Activated CD4-positive, alpha-beta T cell treated with anti-CD3 and anti-CD28 coated beads, Interleukin-2, Interleukin-6, amounts not matched to agents 100 ng/mL and 50 ng/mL, durations not matched to agents 16 hours and 8 hours (primary cell): ENCODE measurements at places on chromosomes 4 and X.

DNA sequence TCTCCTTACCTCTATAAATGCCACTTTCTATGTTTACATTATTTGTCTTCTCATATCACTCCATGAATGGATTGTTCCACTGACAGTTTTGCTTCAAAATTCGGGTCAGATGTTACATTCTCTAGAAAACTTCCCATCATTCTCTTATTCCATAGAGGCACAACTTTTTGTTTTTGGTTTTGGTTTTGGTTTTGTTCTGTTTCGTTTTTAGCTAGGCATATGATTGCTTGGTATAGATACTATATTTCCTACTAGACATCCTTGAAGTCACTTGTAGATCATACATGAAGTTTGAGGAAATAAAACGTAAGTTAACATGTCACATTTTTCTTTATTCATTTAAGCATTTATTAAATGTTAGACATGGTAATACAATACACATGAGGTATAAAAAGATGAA, 961.0 kb downstream of the PCDH18 start:
- DNase-seq: no peak

DNA sequence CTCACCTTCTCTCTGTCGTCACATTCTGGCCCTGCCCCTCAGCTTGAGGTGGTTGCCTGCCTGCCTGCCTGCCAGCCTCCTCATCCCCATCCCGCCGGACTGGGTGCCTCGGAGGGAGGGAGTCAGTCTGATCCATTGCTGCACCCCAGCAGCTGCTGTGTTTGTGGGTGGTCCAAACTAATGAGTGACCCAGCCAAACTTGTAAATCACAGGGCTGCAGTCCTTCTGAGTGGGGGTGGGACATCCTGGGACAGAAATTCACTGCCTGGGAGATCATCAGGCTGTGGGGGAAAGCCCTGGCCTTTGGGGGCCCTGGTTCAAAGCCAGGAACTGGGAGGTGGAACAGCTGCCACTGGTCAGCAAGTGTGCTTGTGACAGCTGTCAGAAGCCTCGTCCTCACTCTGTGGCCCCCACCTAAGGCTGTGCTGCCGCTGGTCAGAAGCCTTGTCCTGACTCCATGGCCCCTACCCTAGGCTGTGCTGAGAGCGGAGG, 5.6 kb downstream of the GPR78 start:
- no peak for DNase-seq

DNA sequence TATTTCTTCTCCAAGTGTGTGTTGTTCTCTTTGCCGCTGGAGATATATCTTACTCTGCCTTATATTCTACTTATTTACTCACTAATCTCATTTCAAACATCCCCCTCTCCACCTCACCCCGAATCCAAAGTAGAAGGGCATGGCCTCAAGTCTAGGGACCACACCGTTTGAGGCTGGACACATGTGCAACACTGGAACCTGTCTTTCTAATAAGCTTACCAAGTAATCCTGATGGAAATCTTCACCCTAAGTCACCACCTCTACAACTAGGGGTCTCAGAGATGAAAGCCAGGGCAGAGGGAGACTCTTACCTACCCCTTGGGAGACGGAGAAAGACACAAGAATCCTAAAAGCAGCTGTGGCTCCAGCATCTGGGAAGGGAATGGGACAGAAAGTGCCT, 6.0 kb downstream of the PROM1 start:
- DNase-seq: no peak

GRCh38 chrX:140510895-140511295, 6.0 kb upstream of the SOX3 start:
- no peak for DNase-seq

GRCh38 chr4:185358514-185358913, 37.2 kb downstream of the LRP2BP start:
- no peak for DNase-seq

DNA sequence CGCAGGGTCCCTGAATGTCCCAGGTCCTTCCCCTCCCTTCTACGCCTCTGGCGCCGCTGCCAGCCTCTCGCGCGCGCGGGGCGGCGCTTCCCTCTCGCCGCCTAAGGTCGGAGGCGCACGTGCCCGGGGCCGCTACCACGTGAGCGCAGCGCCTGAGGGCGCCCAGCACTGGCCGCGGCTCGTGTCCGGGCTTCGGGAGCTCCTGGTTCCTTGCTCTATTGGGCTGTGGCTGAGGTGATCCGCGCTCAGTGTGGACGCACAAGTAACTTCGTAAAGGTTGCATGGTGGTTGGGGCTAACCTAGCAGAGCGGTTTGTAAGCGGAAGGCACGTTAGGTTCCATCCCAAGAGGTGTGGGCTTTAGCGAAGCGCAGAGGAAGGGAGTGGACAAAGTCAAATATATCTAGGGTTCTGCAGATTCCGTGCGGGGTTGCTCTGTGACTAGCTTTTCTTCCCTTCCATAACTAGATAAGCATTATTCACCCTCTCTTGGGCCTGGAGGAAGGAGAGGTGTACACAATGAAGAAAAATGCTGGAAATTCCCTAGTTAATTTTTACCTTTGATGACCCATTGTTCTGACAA, 1.8 kb downstream of the TLL1 start:
- DNase-seq: no peak

GRCh38 chrX:75107863-75108509, 48.1 kb downstream of the ABCB7 start:
- no peak for DNase-seq

DNA sequence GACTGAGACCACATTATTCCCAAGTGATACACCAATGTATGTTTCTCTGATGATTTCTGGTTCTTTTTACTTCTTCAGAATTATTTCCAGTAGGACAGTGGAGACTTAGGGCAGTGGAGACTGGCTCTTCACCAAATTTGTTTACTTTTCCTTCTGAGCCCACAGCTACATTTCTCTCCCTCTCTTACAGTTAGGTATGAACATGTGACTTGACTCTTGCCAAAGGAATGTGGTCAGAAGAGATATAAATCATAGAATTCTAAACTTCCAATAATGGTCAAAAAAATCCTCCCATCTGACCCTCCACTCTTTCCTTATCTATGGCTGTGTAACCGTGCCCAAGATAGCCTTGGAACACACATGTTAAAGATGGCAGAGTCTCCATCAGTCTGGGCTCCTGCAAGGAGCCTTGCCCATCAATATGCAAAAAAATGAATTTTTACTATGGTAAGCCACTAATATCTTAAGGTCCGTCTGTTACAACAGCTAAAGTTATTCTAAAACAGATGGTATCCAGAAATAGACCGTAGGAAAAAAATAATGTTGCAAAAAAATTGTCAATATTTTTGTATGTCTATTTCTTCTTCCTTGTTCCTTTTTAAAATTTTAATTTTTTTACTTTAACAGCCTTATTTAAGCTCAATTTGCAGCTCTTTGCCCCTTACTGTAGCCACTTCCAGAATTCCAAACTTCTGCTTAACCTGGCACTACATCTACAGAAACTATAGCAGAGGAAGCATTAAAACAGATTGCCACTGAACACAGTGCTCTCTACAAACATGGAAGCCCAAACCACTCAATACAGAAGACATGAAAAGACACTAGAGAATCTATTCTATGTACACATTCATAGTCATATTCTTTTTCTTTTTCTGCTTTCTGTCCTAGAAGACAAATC, 260.7 kb downstream of the COL25A1 start:
- DNase-seq: no peak

DNA sequence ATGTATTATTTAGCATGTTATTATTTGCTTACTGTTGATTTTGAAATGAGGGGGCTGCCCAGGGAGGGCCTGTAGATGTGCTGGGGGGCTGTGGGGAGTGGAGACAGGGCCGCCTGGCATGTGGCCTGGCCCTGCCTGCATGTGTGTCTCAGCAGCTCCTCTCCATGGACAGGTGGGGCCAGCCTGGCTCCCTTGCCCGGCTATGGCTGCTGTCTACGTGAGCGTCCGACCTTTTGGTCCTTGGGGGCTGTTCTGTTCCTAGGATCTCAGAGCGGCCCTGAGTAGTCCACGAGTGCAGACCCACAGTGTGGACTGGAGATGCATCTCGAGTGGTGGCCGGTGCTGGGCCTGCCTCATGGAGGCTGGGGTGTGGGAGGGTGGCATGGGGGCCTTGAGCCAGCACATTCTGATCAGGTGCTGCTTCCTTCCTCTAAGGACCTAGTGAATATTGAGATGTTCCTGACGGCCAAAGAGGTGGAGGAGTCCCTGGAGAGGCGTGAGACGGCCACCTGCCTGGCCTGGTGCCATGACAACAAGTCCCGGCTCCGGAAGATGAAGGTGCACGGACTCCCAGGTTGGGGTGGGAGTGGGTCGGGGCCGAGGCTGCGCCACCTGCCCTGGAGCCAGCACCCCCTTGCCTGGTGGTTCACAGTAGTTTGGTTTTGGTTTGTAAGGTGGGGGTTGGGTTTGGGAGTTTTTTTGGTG, 24.9 kb upstream of the UVSSA start:
- no peak for DNase-seq

DNA sequence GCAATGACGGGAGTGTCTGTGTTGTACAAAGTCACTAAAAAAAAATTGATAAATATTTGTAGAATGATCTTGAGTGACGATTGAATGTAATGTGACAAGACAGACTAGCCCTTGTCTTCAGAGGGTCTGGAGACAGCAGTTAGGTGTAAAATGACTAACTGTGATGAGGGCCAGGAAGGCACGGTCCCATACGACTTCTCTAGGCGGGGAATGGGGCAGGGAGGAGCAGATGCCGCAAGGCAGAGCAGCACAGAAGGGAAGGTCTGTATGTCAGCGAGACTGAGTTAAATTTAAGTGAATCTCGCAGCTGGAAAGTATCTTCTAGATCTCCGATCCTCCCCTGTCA, 405 bp downstream of the CENPE start:
- peak; percentile 44 for DNase-seq

- DNase-seq: no peak
These were observed 2.7 kb downstream of the GASK1B start for GRCh38 chr4:158169931-158170690.

- peak; percentile 2 for DNase-seq
These were observed 45.1 kb upstream of the LAMP2 start for GRCh38 chrX:120514236-120514635.

GRCh38 chrX:123884809-123885408, 25.1 kb downstream of the XIAP start:
- DNase-seq: peak; percentile 60

GRCh38 chr4:113869743-113870375, 108.3 kb upstream of the CAMK2D start:
- peak; percentile 35 for DNase-seq

- DNase-seq: no peak
These were observed 180.1 kb upstream of the S100G start for GRCh38 chrX:16469870-16470269.

DNA sequence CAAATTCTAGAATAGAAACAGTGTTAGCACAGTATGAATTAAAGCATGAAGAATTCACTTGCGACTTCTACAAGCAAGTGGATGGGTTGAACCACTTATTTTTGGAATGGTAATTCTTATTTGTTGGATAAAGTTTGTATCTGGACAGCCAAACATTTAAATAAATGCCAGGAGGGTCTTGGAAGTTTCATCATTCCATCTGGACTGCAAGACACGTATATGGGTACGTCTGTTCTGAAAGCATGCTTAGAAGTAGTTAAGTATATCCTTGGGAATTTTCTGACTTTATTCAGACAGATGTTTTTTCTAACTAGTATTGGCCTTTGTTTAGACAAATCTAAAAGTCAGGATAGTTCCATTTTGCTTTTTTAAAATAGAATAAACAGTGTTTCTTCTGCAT, 77.5 kb upstream of the CASK start:
- no peak for DNase-seq

GRCh38 chr4:70935038-70935695, 33.0 kb downstream of the MOB1B start:
- DNase-seq: no peak

GRCh38 chr4:2305766-2306501, 44.0 kb upstream of the MXD4 start:
- DNase-seq: no peak

DNA sequence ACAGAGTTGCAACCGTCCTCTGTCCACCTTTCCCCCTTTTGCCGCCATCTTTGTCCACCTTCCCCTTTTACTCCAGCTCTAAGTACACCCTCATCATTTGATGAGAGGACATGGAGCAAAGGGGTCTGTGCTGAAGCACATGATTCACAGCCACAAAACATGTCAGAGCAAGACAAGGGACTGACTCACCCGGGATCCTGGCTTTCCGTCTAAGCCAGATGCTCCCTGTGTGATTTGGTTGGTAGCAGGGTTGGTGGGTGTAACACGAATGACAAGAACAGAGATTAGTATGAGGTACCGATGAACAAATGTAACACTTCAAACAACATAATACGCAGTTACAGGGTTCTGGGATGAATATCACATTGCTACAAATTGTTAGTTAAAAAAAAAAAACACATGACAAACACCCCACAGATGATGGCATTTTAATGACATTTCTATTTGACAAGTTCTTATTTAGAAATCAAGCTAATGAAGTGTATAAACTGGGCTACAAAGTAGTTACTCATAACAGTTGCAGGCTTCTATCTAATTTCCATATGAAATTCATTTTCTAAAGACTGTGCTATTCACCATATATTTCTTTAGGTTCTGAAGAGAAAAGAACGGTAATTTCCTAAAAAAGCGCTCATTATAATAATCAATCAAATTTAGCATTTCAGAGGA, 71.4 kb upstream of the ETNPPL start:
- no peak for DNase-seq

- DNase-seq: peak; percentile 0
These were observed 274.5 kb downstream of the ADGRA3 start for GRCh38 chr4:22241415-22241814.

DNA sequence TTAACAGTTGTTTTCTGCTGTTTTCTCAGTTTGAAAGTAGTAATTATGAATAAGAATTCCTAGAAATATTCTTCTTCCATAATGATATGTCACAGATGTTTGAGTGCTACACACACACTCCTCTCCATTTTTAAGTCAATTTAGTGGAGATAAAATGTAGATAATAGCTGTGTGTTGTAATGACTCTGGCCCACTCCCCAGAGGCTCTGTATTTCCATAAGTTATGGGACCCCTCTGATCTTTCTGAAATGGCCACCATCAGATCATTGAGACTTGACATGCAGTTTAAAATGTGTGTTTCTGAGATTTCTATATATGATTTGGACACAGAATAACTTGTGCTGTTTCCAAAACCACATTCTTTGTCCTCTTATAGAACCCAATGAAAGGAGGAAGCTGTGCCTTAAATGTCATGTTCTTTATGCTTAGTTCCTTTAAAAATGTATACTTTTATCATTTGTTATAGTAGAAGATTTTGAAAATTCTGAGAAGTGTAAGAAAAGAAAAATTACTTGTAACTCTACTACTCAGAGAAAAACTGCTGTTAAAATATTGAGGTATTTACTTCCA, 46.4 kb downstream of the GAB1 start:
- DNase-seq: no peak

GRCh38 chrX:13891377-13892140, 74.7 kb upstream of the GPM6B start:
- no peak for DNase-seq

DNA sequence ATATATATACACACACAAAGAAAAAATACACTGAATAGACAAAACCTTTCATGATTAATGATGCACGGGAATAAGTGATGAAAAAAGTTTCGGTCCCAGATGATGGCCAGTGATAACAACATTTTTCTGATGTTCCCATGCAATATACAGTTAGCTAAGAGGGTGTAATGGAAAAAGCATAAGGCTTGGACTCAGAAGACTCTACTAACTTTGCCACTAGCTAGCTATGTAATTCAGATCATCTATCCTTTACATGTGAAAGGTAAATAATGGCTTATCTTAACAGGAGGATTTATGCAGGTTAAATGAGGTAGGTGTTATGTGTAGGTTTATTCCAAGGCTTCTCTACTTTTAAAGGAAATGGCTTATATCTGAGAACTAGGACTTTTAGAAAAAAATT, 4.3 kb downstream of the RPS3A start:
- DNase-seq: no peak
